ENCODE measurements at places on chromosomes 7 and 10.

DNA sequence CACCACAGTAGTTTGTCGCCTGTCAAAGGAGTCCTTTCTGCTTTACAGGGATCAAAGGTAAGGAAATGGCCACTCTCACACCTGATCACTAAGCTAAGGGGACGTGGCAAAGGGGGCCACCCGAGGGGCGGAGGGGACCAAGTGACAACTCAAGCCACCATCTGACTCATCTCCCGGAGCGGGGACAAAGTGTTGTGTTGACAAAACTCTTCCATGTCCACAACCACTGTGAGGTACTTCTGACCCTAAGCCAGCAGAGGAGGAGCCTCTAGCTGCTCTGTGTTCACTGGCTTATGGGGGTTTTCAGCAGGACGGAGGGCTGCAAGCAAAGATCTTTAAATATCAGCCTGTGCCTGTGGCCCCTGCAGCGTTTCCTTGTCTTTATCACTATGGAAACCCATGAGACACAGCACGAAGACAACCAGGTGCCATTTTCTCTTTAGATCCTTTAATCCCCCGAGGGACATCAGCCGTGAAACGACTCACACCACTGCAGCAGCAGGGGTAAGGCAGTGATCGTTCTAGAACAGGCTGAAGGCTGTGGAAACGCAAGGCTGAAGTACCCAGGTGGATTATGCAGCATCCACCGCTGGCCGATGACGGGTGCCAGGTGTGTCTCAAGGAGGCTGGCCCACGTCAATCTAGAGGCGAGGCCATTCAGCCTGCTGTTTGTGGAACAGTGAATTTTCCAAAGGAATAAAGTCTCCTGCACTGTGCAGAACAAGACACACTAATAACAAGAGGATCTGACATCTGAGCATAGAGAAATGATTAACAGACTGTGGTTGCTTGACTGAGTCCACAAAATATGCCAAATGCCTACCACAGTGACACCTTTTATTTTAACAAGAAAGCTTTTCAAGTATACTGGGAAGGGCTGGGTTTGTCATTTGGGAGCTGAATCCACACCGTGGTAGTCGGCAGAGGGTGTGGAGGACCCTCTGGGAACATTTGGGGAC, 26.6 kb upstream of the DDC start:
- DNase-seq: no peak

GRCh38 chr7:92778972-92779371, 57.4 kb downstream of the CDK6 start:
- no peak for DNase-seq

DNA sequence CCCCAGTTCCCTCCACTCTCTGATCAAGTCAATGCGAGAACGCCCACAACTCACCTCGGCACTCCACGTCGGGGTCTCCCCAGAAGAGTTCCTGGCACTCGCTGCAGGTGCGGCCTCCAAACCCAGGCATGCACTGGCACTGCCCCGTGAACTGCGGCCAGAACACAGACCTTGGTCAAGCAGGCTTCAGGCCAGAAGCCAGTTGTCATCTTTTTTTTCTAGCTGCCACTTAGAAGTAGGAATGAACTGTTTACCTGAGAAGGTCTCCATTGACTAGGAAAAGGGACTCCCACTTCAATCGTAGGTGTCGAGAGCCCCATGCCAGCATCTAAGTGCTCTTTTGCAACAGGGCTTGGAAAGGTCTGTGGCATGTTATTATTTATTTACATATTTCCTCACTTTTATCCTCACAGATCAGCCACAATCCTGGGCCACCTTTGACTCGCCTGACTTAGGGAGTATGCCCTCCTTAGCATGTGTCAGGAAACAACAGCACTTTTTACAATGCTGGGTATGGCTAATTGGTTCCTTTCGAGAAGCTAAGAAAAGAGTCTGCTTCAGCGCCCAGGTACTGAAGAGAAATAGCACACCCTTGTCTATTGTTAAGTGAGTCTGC, 51.7 kb downstream of the LAMB1 start:
- DNase-seq: no peak

GRCh38 chr10:565676-566075, 123.8 kb downstream of the DIP2C start:
- no peak for DNase-seq

- DNase-seq: peak; percentile 78
Observed at GRCh38 chr7:81684514-81685269, 85.2 kb downstream of the HGF start.

GRCh38 chr10:86344281-86344680, 22.3 kb downstream of the GRID1 start:
- no peak for DNase-seq

GRCh38 chr7:25349283-25350017, 121.2 kb upstream of the NPVF start:
- no peak for DNase-seq

DNA sequence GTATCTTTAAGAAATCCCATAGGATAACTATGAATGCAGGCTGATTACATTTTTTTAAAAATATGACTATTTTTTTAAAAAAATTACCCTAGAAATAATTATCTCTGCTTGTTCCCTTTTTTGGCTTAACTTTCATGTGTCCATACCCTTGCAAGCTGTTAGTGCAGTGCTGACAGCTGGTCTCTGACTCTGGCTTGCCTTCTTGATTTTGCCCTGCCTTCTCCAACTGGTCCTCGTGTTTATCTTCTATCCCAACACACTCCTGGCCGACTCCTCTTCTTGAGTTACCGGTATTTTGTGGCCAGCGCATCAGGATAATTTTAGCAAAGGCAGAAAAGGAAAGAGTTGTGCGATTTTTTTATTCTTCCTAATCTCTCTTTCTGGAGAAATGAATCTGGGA, 111.7 kb upstream of the STARD3NL start:
- DNase-seq: no peak

All from lung microvascular endothelial cell (primary cell).